Pons (tissue), 1 donor: ENCODE measurements at places on chromosomes 6 and 20.

DNA sequence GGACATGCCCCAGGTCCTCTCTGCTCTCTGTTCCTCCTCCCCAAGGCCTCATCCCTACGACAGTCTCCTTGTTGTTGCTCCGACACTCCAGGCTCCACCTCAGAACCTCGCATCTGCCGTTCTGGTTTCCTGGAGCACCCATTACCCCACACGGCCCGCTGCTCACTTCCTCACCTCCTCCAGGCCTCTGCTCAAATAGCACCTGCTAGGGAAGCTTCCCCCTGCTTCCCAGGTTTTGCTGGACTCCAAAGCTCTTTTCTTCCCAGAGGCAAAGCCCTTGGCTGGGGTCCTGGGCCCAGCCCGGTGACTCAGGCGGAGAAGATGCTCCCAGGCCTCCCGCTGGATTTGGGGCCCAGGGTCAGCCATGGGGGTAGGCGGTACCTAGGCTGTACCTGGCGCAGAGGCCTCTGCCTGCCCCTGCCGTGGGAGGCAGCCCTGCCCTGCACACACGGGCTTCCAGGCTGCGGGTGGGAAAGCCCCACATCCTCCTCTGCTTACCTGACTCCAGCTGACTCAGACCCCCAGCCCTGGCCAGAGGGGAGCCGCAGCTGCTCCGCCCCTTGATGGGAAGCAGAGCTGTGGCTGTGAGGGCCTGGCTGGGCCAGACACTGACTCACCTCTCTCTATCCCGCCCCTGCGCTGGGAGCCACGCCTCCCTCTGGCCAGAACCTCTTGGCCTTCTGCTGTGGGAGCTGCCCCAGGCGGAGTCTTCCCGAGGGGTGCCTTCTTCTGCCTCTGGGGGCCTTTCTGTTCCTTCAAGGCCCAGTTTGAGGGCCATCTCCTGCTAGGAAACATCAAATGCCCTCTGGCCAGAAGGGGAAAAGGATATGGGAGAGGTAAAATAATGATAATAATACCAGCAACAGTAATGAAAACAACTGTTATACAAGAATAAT lies 130.5 kb downstream of the CEBPB start:
- DNase-seq, result no peak

- DNase-seq, result no peak
These were observed 73.2 kb downstream of the SMOC2 start for GRCh38 chr6:168514216-168514615.

- DNase-seq, result no peak
These were observed 100.0 kb downstream of the SLC35B3 start for GRCh38 chr6:8335381-8335780.

DNA sequence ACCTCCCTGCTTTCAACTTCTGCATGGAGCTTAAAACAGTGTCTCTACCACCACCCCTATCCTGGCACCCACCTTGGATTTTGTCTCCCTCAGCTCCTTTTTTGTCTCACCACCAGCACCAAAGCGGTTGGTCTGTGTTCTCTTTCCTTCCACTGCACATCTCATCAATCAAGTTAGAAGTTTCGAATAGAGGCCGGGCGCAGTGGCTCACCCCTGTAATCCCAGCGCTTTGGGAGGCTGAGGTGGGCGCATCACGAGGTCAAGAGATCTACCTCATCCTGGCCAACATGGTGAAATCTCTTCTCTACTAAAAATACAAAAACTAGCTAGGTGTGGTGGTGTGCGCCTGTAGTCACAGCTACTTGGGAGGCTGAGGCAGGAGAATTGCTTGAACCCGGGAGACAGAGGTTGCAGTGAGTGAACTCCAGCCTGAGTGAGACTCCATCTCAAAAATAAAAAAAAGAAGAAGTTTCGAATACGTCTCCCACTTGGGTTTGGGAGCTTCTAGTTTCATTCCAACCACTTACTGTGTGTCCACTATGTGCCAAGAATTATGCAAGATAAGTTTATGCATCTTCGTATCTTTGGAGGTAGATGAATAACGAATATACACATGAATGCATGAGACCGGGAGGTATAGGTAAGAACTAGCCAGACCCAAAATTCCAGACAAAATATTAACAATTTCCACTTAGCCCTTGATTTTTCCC lies 5.9 kb downstream of the PCED1A start:
- no peak for DNase-seq
